ENCODE measurements at places on chromosomes 4 and X.

DNA sequence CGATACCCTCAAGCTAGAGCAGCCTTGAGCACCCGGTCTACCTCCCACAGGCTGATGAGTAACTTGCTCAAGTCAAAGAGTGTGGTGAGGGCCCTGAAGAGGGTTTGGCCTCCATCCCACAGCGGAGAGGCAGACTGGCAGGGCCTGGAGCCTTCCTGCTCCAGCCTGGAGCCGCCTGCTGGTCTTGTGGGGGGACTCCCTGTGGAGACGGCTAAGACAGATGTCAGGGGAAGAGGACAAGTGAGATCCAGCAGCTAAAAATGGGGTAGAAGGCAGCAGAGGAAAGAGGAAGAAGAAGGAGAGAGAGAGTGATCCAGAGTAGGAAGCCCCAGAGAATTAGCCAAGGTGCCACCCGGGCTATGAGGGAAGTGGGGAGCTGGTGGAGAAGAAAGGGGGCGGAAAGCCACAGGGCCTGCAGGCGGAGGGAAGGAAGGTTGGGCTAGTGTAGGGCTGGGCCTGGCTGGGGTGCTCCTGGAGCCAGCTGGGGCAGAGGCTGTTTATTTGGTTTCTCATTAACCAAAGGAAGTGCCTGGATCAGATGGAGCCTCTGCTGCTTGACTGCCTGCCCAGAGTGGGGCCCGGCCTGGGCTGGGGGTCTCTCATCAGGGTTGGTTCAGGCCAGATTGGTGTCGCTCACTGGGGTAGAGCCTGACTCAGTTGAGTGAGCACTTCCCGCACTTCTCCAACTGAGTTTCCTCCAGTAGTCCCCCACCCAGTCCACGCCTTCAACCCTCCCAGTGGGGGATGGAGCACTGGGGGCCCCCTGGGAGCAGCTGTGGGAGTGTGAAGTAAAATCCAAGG, 14.2 kb downstream of the EFNB1 start:
- DNase-seq = peak; percentile 79

DNA sequence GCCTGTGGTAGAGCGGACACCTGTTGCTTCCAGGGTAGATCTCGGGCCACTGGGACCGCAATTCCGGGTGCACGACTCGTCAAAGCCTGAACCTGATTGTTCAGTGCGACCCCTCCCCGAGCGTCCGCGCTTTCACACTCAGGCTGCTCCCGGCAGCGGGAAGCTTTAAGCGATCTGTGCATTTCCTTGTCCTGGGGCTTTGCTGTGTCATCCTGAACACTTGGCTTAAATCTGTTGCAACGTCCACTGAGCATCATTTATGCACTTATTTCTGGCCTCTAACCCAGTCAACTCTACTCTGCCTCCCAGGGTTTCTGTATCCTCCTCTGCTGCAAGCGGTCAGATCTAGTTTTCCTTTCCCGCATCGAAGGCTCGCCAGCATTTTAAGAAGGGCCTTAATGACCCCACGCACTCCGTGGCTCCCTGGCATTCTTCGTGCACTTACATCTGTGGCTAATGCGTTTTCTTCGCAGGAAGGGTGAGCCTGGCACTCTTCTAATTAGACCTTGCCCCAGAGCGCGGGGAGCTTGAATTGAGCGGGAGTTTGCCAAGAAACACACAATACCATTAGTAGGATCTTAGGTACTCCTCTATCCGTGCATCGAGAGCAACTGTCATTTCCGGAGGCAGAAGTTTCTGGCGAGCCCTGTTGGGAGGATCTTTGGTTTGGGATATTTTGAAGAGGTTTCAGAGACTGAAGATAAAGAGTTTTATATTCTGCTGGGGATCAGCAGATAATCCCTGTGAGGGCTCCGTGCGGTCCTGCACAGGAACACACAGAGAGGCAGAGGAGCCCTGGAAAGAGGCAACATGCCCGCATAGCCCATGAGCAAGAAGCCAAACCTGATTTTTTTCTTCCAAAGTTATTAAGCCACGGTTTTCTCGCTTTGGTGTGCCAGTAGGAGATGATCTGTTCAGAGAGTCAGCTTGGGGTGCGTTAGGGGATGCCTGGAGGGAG, 654 bp upstream of the DDIT4L start:
- DNase-seq = no peak

DNA sequence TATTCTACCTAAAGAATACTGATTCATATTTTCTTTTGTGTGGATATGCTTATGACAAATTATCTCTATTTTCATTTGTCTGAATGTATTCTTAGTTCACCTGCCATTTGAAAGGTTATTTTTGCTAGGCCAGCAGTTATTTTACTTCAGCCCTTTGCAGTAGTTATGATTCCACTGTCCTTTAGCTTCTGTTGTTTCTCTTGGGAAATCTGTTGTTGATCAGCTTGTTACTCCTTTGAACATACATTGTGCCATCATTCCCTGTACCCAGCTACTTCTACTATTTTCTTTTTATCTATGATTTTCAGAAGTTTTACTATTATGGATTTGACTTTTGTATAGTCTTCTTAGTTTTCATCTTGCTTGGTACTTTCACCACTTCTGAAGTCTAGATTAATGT, 37.2 kb downstream of the RBM46 start:
- DNase-seq = no peak

- DNase-seq = peak; percentile 88
Observed at GRCh38 chr4:15779306-15779705, 1.2 kb downstream of the CD38 start.

GRCh38 chrX:129741880-129742758, 3.3 kb downstream of the XPNPEP2 start:
- no peak for DNase-seq

All from NB4 (cell line).